NCI-H1105 treated with DMSO at 0.1 percent for 48 hours (cell line): ENCODE measurements at places on chromosomes 7 and 10.

DNA sequence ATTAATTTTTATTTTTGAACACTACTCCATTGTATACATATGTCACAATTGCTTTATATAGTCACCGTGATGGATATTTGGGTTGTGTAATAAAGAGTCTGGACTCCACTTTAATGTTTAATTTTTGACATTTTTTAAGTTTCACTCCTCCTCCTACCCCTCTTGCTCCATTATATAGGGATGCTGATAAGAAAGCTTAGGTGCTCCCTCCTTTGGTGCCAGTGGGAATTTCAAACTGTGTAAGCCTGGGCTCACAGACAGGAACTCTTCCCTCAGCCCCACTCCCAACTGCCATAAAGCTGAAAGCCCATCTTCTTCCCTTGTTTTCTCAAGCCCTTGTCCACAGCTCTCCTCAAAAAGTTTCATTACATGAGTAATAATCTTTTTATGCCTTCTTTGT lies 47.6 kb downstream of the TWIST1 start:
- DNase-seq, result no peak

DNA sequence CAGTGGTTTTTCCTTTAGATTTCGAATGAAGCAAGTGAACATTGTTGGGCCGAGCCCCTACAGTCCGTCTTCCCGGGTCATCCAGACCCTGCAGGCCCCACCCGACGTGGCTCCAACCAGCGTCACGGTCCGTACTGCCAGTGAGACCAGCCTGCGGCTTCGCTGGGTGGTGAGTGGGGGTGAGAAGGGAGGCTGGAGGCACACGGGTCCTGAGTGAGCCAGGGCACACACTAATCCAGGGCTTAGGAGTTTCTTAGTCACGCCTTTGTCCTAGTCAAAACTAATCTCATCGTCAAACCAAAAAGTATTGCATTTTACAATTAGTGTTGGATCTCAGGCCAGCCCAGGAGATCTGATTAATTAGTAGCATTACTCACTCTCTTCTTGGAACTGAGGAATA lies 568.8 kb upstream of the FOXK1 start:
- no peak for DNase-seq

GRCh38 chr7:45163692-45164052 lies 6.1 kb downstream of the RAMP3 start:
- DNase-seq, result no peak

- DNase-seq, result no peak
Observed at GRCh38 chr7:128743112-128743772, 4.1 kb downstream of the CALU start.

DNA sequence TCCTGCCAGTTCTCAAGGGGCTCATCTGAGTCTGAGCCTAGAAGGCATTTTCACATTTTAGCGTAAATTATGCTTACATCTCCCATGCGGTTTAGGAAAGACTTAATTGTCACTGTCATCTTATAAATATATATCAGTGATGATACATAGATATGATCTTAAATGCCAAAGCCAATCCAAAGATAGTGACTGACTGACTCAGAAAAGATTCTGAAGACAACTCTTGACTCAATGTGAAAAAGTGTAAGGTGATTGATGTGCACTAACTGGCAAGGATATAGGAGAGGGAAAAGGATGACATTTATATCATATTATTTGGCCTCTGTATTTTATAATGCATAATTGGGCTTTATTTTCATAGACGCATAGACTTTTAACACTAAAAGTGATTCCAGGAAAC lies 84.9 kb upstream of the LRRN3 start:
- DNase-seq, result no peak

DNA sequence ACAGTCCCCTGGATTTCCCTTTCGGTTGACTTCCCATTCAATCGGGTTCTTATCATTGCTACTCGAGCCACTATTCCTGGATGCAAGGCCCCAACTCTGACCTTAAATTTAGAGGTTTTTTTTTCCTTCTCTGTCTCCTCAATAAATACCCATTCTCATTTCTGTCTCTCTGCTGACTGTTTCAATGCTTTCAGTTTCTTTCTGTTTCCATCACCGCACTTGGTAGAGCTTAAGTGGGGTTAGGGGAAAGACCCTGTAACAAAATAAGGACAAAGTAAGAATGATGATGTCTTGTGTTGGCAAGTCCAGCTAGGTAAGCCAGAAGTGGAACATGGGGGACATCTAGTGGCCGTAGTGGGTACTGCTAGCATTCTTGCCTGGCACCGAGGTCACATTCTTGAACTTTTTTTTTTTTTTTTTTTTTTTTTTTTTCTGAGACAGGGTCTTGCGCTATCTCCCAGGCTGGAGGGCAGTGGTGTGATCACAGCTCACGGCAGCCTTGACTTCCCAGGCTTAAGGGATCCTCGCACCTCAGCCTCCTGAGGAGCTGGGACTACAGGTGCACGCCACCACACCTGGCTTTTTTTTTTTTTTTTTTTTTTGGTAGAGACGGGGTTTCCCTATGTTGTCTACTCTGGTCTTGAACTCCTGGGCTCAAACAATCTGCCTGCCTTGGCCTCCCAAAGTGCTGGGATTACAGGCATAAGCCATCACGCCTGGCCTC lies 40.3 kb downstream of the ZC3HC1 start:
- DNase-seq, result peak; percentile 67

DNA sequence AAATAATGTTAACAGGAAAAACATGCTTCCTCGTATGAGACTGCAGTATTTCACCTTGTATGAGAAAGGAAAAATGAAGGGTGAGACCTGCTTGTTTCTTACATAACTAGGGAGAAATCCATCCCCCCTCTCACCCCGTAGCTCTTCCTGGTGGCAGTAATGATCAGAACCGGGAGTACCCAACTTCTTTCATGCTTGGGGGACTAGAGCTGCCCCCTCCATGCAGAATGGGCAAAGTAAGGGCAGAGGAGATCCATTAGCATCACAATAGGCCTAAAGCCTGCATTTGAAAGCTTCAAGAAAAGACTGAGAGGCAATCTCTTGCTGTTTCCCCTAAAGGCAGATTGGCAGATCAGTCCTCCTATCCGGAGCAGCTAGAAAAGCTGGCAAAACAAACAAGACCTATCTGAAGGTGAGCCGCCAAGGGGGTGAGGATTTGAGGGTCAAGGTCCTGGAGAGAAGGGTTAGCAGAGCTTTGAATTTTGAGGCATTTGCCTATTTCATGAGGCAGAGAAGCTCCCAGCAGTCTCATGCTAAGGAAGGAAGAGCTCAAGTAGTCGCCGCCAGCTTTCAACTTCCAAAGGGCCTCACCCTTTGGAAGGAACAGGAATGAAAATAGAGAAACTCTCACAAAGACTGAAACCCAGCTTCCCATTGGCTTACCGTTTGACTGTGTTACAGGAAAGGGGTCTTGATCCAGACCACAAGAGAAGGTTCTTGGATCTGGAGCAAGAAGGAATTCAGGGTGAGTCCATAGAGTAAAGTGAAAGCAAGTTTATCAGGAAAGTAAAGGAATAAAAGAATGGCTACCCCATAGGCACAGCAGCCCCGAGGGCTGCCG lies 36.2 kb downstream of the BAG3 start:
- DNase-seq, result no peak

GRCh38 chr7:91050677-91051076 lies 213.6 kb upstream of the FZD1 start:
- no peak for DNase-seq

GRCh38 chr10:33886299-33886698 lies 551.8 kb upstream of the NRP1 start:
- DNase-seq, result no peak

DNA sequence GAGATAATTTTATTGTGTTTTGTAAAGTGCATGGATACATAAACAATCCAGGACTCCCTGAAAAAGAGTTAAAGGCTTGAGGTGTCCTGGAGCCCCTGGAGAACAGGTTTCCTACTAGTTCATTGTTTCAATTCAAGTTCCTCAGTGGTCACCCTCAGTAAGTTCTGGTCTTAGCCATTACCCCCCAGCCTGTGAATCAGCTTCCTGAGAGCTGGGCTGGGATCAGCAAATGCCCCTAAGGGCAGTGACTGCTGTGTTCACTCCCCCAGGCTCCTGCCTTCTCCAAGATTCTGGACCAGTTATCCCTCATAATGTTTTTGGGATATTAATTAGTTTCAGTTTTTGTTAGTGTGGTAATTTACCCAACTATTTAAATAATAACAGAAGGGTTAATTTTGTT lies 151.6 kb upstream of the PRSS58 start:
- DNase-seq, result no peak

- no peak for DNase-seq
Observed at GRCh38 chr7:5295039-5296014, 12.6 kb downstream of the SLC29A4 start.

- DNase-seq, result no peak
Observed at GRCh38 chr10:44478876-44479705, 94.2 kb upstream of the CXCL12 start.

GRCh38 chr10:133420579-133420978 lies 3.8 kb downstream of the SPRN start:
- DNase-seq, result no peak

DNA sequence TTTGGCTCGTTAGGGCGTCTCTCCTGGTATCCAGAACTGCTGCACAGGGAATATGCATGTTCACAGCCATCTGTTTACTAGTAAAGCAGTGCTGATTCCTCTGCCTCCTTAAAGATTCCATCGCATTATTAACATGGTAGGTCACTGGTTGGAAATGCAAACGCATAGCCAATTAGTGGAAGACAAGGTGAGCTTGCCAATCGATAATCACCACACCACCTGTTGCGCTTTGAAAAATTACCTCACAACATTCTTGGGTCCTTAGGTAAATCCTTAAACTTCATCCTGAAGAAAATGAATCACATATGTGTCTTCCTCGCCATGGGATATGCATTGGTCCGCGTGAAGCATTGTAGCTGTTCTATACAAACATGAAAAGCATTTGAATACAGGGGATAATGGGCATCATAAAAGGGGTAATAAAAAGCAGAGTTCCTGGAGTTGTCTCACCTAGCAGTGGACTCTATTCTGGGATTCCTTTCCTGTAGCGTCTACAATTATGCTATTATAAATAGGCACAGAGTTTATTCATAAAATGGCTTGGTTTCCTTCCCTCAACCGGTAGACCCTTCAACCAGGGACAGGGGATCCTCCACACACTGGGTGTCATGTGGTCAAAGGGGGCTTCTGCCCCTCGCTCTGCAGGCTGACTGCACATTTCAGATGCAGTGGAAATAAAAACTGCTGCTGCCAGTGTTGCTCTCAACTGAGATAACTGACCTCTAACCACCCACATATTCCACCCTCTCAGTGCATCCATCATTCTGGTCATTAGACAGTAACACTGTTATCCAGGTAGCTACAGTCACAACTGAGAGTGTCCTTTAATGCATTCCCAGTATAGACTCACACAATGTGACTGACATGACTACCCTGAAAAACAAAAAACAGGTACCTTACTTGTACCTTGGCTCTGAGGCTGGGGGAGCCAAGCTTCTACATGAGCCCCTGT lies 389.2 kb upstream of the NFE2L3 start:
- DNase-seq, result no peak

DNA sequence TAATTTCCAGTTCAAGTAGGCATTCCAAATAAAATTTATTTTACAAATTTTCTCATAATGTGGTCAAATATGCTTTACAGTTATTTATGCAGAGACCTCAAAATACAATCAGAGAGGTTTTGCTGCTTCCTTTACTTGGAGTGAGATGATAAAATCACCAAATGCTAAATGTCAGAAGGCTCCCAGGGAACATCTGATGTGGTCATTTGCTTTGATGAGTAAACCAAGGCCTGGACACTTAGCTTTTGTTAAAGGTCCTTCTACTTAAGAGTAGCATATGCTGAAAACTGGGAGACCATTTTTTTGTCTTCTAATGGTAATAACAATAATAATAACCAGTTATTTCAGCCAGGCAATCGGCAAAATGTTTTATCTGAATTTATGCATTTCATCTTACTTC lies 60.6 kb upstream of the AKR1E2 start:
- no peak for DNase-seq

GRCh38 chr10:96614515-96614914 lies 27.7 kb upstream of the TM9SF3 start:
- DNase-seq, result peak; percentile 0

DNA sequence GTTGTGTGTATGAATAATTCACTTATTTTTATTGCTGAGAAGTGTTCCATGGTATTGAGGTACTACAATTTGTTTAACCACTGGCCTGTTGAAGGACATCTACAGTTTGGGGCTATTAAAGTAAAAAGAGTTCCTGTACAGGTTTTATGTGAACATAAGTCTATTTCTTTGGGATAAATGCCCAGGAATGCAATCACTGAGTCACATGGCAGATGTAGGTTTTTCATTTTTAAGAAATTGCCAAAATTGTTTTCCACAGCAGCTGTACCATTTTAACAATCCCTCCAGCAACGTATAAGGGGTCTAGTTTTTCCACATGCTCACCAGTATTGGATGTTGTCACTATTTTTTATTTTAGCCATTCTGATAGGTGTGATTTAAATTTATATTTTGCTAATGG lies 243.9 kb downstream of the TNS3 start:
- no peak for DNase-seq

DNA sequence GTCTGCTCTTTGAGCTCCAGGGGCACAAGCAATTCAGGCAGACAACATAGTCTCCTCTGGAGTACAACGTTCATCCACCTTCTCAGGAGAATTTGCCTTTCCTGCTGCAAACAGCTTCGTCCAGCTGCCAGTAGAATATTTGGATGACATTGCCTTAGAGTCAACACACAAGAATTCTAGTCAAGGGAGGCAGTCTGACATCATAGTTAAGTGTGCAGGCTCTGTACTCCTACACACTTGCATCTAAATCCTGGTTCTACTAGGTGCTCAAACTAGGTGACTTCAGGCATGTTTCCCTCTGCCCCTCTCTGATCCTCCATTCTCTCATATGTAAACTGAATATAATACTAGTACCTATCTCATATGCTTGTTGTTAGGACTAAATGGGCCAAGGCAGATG lies 314.8 kb downstream of the HPSE2 start:
- DNase-seq, result no peak
